Cardiac septum (tissue), 1 donor: ENCODE measurements at places on chromosomes 1 and 21. TPM values are rescaled to one million over a fixed set of nuclear protein-coding genes. Genes with fewer than 3 reads are reported as not detected.

GRCh38 chr1:18411820-18412641 lies 68.7 kb upstream of the KLHDC7A start:
- peak; percentile 29 for DNase-seq

The KMO gene
- total RNA-seq: 0.13 TPM

GRCh38 chr1:171611306-171611705 lies 10.7 kb upstream of the MYOCOS start:
- DNase-seq: no peak

- DNase-seq: no peak
Observed at GRCh38 chr21:41975391-41976272, 21.8 kb upstream of the C2CD2 start.

The DMRTA2 gene
- 0.08 TPM for total RNA-seq
